ENCODE measurements at places on chromosomes 5 and 9.

GRCh38 chr9:35907711-35908503 is 1.4 kb upstream of the SPAAR start:
- DNase-seq = no peak

GRCh38 chr9:134376386-134377142 is 50.3 kb downstream of the RXRA start:
- DNase-seq = no peak

- no peak for DNase-seq
These were observed 517.6 kb downstream of the BNC2 start for GRCh38 chr9:16352791-16353401.

DNA sequence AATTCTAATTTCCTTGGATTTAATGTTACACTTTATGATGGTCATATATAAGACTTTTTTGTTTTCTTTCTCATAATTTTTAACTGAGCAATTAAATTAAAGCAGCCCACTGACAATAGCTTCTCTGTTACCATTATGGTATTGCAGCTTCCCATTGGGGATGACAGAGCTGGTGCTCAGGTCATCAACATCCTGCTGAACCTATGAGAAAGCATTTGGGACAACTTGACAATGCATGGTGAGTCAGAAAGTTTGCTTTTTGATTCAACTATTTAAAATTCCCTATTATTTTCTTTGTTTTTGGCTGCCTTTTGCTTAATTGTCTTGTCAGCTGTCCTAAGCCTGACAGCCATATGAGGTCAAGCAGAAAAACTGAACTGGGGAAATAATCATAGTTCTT is 487.4 kb upstream of the RIOK2 start:
- no peak for DNase-seq

- DNase-seq = no peak
These were observed 35.6 kb downstream of the GPBP1 start for GRCh38 chr5:57209316-57210040.

- DNase-seq = no peak
These were observed 163.9 kb upstream of the DAPK1 start for GRCh38 chr9:87333802-87334201.

DNA sequence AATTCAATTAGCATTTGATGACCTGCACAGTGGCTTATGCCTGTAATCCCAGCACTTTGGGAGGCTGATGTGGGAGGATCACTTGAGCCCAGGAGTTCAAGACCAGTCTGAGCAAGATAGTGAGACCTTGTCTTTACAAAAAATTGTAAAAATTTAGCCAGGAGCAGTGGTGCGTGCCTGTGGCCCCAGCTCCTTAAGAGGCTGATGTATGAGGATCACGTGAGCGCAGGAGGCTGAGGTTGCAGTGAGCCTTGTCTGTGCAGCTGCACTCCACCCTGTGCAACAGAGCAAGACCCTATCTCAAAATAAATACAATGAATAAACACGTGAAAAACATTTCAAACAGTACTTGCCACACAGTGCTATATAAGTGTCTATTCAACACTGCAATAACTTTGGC is 4.2 kb downstream of the ABCA1 start:
- DNase-seq = no peak

DNA sequence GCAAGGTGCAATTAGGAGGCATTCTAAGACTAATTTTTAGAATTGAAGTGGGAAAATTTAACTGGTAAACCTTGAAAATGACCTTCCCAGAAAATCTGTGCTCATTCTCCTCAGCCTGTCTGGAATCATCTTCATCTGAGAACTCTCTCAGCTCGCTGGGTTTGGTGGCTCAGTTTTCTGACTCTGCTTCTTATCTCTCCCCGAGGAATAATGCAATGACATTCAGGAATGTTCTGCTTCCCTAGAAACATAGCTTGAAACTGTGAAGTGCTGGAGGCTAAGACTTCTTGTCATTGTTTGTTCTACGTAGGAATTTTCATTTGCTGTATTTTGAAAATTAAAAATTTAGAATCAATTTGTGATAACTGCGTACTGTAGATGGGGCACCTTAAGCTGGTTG is 86.6 kb downstream of the KCNN2 start:
- no peak for DNase-seq

DNA sequence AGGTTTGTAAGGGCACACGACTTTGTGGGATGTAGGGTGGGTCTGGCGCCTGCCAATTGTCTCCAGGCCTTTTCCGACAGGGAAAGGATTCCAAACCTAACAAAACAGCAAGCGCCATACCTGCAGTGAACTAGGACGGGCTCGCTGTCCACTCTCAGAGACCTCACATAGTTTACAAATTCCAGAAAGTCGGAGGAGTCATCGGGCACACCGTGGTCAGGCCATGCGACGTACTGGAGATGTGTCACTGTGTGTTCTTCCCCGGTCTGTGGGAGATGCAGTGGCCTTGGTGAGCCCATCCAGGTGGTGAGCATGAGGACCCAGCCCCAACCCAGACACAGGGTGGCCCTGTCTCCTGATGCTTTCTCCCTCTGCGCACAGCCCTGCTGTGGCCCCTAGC is 61.3 kb upstream of the EPB41L4B start:
- no peak for DNase-seq

DNA sequence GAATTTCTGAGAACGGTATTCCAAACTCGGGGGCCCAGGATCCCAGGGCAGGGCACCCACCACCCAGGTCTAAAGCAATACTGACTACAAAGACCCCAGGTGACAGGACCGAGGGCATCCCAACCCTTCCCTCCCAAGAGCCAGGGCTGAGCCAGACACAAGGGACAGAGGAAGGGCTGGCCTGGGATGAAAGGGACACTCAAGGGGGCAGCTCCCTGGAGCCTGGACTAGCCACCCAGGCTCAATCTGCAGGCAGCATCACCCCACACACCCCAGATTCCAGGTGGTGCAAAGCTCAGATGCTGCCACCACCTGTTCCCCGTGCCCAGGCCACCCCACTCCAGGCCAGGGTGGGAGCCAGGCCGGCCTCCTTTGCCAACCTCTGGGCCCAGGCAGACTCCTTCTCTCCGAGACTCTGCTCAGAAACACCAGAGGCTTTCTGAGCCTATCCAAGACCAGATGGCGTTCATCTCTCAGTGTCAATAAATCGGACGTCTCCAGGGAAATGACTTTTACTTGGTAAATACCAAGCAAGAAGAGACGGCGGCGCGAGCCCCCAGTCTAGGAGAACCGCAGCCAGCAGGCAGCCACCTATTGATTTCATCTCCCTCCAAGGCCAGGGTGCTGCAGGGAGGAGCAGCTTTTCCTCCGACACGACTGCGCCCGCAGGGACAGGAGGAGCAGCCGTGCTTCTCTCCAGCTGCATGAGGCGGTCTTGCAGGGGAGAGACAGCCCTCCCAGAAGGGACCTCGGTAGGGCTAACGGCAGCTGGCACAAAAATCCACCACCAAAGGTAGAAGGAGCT is 94.1 kb upstream of the ADAMTS2 start:
- DNase-seq = no peak

DNA sequence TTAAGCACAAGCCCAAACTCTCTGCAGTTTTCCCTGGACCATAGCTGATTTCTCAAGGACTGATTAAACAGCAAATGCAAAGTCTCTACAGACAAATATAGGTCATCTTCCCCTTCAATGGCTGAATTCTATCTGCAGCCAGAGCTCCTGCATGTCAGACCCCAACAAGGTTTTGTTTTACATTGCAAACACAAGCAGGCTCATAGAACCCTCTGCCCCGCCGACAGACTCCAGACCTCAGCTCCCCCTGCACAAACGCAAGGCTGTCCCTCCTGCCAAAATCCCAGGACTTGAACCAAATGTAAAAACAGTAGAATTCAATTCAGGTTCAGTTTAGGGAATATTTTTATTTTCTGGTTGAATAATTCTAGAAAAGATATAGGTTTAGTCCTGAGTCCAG is 526.7 kb upstream of the TRPC7 start:
- DNase-seq = no peak

DNA sequence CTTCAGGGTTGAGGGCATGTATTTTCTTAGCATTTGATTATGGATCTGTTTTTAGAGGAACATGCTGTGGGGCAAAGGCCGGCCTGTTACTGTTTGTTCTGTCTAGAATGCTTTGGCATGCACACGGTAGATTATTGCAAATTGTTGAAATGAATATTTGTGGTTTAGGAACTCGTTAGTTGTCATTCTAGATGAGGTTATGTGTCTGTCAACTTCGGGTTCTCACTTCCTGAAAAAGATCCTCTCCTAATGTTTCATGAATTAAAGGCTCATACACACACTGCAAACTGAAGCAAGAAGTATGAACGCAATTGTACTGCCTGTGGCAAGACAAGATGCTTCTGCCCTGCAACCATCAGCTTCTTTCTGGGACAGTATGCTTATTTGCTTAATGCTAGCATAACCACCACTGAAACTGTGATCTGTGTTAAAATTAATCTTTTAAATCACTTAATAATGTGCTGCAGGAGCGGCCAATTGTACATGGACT is 99.6 kb downstream of the BASP1 start:
- DNase-seq = no peak

DNA sequence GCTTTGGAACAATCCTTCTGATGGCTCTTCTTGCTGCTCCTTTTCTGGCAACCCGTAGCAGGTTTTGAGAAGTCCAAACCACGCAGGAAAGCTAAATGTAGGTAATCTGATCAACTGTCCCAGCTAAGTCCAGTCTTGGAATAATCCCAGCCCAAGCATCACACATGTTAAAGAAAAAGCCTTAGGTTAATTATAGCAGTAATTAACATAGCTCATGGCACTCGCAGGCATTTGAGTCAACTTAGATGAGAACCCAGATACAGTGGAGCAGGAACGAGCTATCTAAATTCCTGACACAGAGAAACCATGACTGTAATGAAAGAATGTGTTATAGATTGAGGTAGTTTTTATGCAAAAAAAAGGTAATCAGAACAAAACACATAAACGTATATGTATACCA is 844.8 kb downstream of the CDH9 start:
- no peak for DNase-seq

DNA sequence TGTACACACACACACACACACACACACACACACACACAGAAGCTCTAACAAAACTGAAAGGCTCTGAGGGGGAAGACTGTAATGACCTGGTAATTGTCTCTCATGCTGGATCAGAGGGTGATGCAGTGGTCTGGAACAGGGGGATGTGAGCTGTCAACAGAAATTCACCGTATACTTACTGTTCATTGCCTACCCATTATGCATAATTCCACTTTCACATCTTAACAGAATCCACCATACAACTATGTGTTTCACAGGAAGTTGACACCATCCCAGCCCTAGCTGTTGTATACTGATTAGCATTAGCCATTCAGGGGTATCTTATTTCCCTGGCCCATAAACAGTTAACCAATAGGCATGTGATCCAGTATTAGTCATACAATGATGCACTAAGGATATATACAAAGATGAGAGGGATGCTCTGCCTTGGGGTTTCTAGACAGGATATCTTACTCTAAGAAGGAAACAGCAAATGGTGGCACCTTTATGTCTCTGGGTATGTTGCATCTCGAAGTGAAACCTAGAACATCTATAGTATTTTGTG is 396.5 kb upstream of the BRINP1 start:
- DNase-seq = no peak

- no peak for DNase-seq
These were observed 602.6 kb downstream of the MTRR start for GRCh38 chr5:8471581-8471980.

- DNase-seq = no peak
These were observed 27.9 kb downstream of the KDM4C start for GRCh38 chr9:6785682-6786081.

DNA sequence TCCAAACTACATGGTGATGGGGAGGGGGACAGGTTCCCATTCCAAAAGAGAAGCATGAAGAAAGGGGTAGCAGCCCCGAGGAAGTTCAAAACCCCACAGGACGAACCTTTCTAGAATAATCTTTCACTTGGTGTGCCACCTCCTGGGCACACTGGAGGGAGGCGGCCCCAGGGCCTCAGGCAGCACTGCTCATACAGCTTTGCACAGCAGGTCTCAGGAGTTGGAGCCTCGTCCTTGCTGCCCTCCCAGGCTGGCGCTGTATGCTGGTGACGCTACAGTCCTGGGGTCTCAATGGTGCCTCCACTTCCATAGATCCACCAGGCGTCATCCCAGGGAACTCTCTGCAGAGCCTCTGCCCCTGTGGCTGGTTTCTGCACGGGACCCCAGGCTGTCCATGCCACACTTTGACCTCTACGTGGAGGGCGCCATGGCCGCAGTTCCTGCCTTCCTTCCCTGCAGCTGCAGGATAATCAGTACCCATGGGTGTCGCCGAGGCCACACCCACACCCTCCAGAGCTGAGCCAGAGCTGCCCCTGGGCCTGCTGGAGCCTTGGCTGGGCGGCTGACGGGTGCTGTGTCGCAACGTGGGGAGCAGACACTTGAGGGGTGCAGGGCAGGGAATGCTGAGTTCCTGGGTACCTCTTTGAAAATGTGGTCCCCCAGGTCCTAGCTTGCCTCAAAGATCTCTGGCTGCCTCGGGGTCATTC is 95.3 kb downstream of the COL5A1 start:
- DNase-seq = no peak

- DNase-seq = no peak
These were observed 485 bp downstream of the FAM53C start for GRCh38 chr5:138338411-138339090.
